ENCODE measurements at places on chromosomes 4 and X. TPM values are rescaled to one million over a fixed set of nuclear protein-coding genes. Genes with fewer than 3 reads are reported as not detected.

GRCh38 chr4:123659730-123660129, 263.1 kb downstream of the SPRY1 start:
- H3K27ac ChIP-seq: no peak overlapping the region
- no peak overlapping the region for H3K4me3 ChIP-seq
- H3K4me1 ChIP-seq: no peaks in the 10 kb centered on the region
- DNase-seq: peak; percentile 39
- no peaks in the 10 kb centered on the region for H3K27me3 ChIP-seq

DNA sequence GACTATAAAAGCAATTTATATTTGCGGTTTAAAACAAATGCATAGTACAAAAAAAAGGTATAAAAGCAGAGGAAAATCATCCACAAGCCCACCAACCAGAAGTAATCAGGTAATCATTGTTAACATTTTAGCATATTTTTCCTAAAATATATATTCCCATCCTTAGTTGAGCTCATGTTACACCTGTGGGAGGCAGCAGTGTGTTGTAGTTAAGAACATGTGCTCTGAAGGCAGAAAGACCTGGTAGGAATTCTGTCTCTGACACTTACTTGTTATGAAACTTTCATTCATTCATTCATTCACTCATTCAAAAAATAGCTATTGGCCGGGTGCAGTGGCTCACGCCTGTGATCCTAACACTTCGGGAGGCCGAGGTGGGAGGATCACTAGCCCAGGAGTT, 15.4 kb upstream of the CDKL5 start:
- no peak overlapping the region for H3K27ac ChIP-seq
- H3K4me1 ChIP-seq: no peaks in the 10 kb centered on the region
- H3K4me3 ChIP-seq: no peak overlapping the region
- H3K27me3 ChIP-seq: no peaks in the 10 kb centered on the region
- H3K36me3 ChIP-seq: no peaks in the 10 kb centered on the region
- peak; percentile 55 for DNase-seq

- H3K4me3 ChIP-seq: no peak overlapping the region
- no peak for DNase-seq
- peaks cover 79% of the 10 kb centered on the region for H3K27me3 ChIP-seq
- H3K36me3 ChIP-seq: no peaks in the 10 kb centered on the region
- no peak overlapping the region for H3K27ac ChIP-seq
These were observed 8.6 kb downstream of the GPM6B start for GRCh38 chrX:13808293-13808692.

DNA sequence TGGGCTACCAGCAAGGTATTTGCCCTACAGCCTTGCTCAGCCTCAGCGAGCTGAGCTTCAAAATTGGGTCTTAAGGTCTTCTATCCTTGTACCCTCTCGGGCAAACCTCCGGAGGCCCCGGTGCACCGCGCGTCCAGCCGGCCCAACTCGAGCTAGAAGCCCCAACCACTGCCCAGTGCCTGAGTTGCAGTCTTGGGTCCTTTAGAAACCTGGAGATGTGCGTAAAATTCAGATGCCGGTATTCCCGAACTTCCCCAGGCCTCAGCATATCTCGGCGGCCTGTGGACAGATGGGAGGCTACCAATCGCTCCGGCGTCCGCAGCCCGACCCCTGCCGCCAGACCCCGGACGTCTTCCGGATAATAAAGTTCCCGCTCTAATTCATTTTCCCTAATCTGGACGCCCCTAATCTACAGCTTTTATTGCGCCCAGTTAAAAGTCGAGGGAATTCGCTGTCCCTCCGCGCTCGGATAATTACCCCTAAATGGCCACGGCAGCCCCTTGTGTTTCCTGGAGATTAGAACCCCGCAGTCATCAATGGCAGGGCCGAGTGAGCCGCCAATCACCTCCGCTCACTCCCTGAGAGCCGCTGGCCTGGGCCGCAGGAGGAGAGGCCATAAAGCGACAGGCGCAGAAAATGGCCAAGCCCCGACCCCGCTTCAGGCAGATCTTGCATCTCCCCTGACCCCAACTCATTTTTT, 1.5 kb upstream of the MSX1 start:
- no peak for DNase-seq
- peaks cover 15% of the 10 kb centered on the region for H3K27me3 ChIP-seq
- peaks cover 7% of the 10 kb centered on the region for H3K4me1 ChIP-seq
- no peak overlapping the region for H3K27ac ChIP-seq

Gene RAB33B
- 6.4 TPM for total RNA-seq
